ENCODE measurements at places on chromosomes 16 and 17.

DNA sequence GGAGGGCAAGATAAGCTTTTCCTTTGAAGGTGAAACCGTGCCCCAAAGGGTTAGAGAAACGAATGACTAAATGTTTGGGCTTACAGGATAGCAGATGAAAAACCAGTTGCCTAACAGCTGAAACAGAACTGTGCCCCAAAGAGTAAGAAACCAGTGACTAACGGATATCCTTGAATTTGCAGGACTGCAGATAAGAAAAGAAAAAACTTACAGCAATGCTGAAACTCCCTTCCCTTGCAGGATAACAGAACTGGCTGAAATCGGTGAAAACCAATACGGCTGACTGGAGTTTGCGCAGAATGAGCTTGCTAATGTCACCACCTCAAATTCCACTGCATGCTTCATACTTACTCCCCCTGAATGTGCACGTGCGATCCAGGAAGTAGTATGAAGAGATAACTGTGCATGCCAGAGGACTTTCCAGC is 175.2 kb upstream of the NLRP1 start:
- no peak overlapping the region for H3K4me3 ChIP-seq
- no peaks in the 10 kb centered on the region for H3K4me1 ChIP-seq
- no peaks in the 10 kb centered on the region for H3K36me3 ChIP-seq
- peaks cover 22% of the 10 kb centered on the region for H3K27me3 ChIP-seq
- no peak for DNase-seq
- no peak overlapping the region for H3K27ac ChIP-seq

GRCh38 chr17:49920030-49920769 is 48.8 kb upstream of the DLX4 start:
- H3K4me3 ChIP-seq, result no peak overlapping the region
- no peaks in the 10 kb centered on the region for H3K36me3 ChIP-seq
- no peaks in the 10 kb centered on the region for H3K4me1 ChIP-seq
- no peak overlapping the region for H3K27ac ChIP-seq

- H3K27me3 ChIP-seq, result no peaks in the 10 kb centered on the region
- DNase-seq, result no peak
- no peak overlapping the region for H3K4me3 ChIP-seq
- peaks cover 12% of the 10 kb centered on the region for H3K36me3 ChIP-seq
Observed at GRCh38 chr17:67716405-67716798, 1.3 kb upstream of the NOL11 start.

DNA sequence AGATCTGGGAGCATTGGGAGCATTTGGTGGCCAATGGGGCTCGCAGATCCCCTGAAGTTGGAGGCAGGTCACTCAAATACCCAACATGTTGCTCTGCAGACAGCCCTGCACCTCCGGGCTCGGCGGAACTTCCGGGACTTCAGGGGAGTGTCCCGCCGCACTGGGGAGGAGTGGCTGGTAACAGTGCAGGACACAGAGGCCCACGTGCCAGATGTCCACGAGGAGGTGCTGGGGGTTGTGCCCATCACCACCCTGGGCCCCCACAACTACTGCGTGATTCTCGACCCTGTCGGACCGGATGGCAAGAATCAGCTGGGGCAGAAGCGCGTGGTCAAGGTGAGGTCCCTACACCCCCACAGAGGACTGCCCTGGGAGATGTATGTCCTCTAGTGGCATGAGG is 16.4 kb downstream of the MVP start:
- DNase-seq, result no peak
- peaks cover 82% of the 10 kb centered on the region for H3K36me3 ChIP-seq
- no peaks in the 10 kb centered on the region for H3K27me3 ChIP-seq

DNA sequence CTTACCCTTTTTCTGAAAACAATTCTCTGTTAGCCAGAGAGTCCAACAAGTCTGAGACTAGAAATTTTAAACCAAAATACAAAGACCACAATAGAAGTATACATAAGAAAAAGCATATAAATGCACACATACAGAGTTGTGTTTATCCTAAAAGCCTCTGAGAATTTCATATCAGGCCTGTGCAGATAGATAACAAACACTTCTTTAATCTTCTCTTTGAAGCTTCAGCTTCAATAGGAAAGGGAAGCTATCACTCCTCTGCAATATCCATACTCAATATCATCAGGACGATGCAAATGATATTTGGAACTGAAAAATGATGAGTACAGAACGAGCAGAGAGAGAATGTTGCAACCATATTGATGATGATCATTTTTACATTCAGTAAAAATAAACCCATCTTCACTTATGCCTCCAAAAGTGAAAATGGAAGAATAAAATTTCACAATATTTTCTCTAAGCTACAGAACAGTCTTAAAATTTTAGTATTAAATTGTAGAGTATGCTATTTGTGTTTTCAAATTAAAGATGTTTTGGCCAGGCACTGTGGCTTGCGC is 61.6 kb downstream of the SKAP1 start:
- no peak for DNase-seq
- H3K4me3 ChIP-seq, result no peak overlapping the region
- H3K4me1 ChIP-seq, result no peaks in the 10 kb centered on the region

DNA sequence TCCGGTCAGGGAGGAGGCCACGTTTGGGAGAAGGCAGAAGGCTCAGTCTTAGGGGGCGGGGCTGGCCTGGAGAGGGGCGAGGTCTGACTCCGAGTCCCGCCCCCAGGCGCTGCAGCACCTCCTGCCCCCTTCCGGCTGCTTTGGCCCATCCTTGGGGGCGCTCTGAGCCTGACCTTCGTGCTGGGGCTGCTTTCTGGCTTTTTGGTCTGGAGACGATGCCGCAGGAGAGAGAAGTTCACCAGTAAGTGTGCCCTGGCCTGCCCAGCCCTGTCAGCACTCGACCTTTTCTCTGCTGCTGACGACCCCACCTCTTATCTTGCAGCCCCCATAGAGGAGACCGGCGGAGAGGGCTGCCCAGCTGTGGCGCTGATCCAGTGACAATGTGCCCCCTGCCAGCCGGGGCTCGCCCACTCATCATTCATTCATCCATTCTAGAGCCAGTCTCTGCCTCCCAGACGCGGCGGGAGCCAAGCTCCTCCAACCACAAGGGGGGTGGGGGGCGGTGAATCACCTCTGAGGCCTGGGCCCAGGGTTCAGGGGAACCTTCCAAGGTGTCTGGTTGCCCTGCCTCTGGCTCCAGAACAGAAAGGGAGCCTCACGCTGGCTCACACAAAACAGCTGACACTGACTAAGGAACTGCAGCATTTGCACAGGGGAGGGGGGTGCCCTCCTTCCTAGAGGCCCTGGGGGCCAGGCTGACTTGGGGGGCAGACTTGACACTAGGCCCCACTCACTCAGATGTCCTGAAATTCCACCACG is 1.5 kb downstream of the TNFRSF12A start:
- H3K27ac ChIP-seq, result peak overlapping the region; percentile 97
- peaks cover 52% of the 10 kb centered on the region for H3K4me1 ChIP-seq
- peaks cover 15% of the 10 kb centered on the region for H3K36me3 ChIP-seq

GRCh38 chr17:49741009-49741691 is 22.8 kb downstream of the FAM117A start:
- no peak for DNase-seq
- peak overlapping the region; percentile 4 for H3K27ac ChIP-seq
- no peaks in the 10 kb centered on the region for H3K27me3 ChIP-seq
- no peaks in the 10 kb centered on the region for H3K36me3 ChIP-seq
- no peak overlapping the region for H3K4me3 ChIP-seq
- peaks cover 3% of the 10 kb centered on the region for H3K4me1 ChIP-seq

DNA sequence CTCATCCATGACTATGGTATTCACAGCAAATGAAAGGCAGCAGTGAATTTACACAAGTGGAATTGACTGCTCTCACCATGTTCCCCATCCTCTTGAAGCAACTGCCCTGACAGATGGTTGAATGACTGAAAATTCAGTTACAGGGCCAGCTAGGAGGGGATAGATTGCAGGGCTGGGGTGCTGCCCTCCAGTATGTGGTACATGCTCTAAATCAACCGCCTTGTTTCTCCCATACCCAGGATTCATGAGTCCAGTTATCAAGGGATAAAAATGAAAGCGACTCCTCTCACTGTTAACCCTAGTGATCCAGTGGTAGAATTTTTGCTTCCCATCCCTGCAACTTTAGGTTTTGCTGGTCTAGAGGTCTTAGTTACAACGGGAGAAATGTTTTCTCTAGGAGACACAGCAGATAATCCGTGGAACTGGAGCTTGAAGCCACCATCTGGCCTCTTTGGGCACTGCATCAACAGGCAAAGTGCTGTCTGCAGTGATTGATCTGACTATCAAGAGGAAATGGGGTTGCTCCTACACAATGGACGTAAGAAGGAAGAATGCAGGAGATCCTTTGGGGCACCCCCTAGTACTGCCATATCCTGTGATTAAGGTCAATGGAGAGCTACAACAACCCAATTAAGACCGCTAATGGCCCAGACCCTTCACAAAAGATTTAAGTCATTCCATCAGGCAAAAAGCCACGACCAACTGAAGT is 32.0 kb downstream of the SCPEP1 start:
- H3K27me3 ChIP-seq, result no peaks in the 10 kb centered on the region
- peaks cover 21% of the 10 kb centered on the region for H3K36me3 ChIP-seq
- no peak overlapping the region for H3K27ac ChIP-seq
- peak; percentile 37 for DNase-seq

- H3K36me3 ChIP-seq, result peaks cover 3% of the 10 kb centered on the region
- DNase-seq, result no peak
- no peak overlapping the region for H3K27ac ChIP-seq
- no peaks in the 10 kb centered on the region for H3K27me3 ChIP-seq
- H3K4me3 ChIP-seq, result no peak overlapping the region
Observed at GRCh38 chr17:50612281-50612680, 22.4 kb upstream of the ABCC3 start.

- H3K36me3 ChIP-seq, result peaks cover 26% of the 10 kb centered on the region
- H3K4me1 ChIP-seq, result no peaks in the 10 kb centered on the region
- no peaks in the 10 kb centered on the region for H3K27me3 ChIP-seq
- DNase-seq, result no peak
Observed at GRCh38 chr16:47672475-47672874, 211.3 kb downstream of the PHKB start.

GRCh38 chr17:38926293-38927070 is 1.1 kb downstream of the LASP1NB start:
- H3K36me3 ChIP-seq, result peaks cover under 1% of the 10 kb centered on the region
- H3K4me1 ChIP-seq, result peaks cover 10% of the 10 kb centered on the region
- H3K27me3 ChIP-seq, result no peaks in the 10 kb centered on the region
- no peak overlapping the region for H3K4me3 ChIP-seq
